ENCODE measurements at places on chromosomes 1 and 21.

GRCh38 chr1:180269645-180270529 is 39.8 kb downstream of the LHX4 start:
- no peak for DNase-seq

- DNase-seq, result no peak
Observed at GRCh38 chr1:219906924-219907771, 21.2 kb downstream of the SLC30A10 start.

DNA sequence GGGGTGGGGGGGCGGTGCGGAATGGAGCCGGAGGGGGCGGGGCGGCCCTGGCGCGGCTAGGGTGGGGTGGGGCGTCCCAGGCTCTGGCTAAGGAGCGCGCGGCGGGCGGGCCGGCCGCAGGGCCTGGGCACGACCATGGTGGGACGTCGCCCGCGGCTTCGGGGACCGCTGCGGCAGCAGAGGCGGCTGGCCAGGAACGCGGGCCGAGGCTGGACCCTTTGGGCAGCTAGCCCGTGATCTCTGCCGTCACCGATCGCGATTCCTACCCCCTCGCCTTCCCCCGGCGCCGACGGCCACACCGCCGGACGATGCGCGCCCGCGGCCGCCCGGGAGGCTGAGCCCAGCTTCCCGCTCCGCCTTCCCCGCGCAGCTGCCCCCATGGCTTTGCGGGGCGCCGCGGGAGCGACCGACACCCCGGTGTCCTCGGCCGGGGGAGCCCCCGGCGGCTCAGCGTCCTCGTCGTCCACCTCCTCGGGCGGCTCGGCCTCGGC is at the start of gene MAP3K21:
Gene MAP3K21 (plus strand): TSS at position 74 of the 491 bp plus-strand sequence. CDS start 305 bp downstream, at position 379.
- no peak for DNase-seq

GRCh38 chr1:170424346-170424745 is 107.6 kb upstream of the GORAB start:
- no peak for DNase-seq

DNA sequence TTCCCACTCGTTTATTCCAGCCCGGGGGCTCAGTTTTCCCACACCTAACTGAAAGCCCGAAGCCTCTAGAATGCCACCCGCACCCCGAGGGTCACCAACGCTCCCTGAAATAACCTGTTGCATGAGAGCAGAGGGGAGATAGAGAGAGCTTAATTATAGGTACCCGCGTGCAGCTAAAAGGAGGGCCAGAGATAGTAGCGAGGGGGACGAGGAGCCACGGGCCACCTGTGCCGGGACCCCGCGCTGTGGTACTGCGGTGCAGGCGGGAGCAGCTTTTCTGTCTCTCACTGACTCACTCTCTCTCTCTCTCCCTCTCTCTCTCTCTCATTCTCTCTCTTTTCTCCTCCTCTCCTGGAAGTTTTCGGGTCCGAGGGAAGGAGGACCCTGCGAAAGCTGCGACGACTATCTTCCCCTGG is 716 bp downstream of the OLIG2 start:
- DNase-seq, result no peak

DNA sequence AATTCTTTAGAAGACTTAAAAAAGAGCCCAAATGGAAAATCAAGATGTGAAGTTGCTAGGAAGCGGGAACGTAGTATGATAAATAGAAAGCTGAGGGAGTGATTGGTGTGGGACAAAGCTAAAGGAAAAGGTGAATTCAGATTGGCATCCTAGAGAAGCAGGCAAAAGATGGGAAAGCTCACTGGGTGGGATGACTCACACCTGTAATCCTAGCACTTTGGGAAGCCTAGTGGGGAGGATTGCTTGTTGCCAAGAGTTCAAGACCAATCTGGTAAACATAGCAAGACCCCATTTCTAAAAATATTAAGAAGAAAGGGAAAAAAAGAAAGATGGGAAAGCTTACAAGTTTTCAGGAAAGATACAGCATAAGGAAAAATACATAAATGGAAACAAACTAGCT is 1.8 kb downstream of the MRPS21 start:
- DNase-seq, result no peak

DNA sequence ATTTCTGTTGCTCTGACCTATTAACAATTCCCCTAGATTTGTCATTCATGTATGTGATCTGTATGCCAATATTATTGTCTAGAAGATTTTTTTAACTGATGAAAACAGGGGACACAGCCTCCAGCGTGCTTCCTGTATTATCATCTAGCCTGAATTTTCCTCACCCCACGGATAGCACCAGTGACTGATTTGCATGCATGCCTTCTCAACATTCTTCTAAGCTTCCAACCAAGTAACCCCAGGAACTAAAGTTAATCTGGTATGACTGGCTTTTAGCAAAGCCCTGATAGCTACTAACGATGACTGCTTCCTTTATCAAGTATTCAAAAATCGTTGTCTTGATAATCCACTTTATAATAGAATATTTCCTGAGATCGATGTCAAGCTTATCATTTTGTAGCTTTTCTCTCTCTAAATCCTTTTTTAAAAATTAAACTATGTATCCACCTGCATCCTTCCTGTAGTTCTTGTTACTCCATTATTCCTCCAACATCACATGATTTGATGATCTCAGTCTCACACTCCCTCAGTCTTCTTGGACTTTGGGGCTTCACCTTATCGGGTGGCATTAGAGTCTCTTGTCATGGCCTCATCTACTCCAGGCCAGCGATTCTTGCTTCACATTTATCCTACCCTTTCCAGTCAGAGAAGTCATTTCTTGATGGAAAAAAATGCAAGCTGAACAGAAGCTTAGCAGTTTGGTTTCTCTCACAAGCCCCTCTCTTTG is 19.0 kb downstream of the BCAR3 start:
- no peak for DNase-seq

- DNase-seq, result no peak
Observed at GRCh38 chr1:92447033-92447681, 39.6 kb downstream of the GFI1 start.

GRCh38 chr21:26900980-26901379 is 55.8 kb upstream of the ADAMTS1 start:
- DNase-seq, result no peak

- DNase-seq, result no peak
Observed at GRCh38 chr1:212355230-212355969, 59.3 kb downstream of the PACC1 start.

DNA sequence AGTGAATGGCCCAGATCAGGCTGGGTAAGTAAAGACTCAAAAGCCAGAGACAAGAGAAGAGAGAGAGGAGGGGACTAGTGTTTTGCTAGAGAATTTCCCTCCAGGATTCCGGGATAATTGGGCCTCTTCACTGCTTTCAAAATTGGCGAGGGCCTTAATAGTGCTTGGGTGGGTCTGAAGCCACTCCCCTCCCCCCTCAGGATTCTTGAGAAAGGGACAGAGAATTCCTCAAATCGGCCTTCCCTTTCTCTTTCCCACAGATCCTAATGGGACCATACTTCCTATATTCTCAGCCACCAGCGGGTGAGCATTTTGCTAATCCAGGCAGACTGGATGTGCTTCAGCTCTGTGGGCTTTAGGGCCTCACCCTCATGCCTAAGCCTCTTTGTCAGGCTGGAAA is 11.9 kb downstream of the SFN start:
- DNase-seq, result no peak

DNA sequence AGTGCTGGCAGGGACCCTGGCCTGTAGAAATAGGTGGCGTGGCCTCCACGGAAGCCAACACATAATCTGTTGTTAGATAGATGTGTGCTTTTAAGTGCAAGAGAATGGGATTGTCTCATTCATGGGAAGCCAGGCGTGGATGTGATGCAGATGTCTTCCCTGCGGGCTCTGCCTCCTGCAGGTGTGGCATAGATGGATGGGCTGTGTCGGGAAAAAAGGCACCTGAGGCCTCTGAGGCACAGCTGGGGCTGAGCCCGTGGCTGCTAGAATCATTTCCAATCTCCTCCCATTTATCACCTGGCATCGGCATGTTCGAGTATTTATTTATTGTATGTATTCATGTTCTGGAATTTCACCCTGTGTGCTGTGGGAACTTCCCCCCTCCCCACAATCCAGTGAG is 353.4 kb upstream of the AJAP1 start:
- no peak for DNase-seq

DNA sequence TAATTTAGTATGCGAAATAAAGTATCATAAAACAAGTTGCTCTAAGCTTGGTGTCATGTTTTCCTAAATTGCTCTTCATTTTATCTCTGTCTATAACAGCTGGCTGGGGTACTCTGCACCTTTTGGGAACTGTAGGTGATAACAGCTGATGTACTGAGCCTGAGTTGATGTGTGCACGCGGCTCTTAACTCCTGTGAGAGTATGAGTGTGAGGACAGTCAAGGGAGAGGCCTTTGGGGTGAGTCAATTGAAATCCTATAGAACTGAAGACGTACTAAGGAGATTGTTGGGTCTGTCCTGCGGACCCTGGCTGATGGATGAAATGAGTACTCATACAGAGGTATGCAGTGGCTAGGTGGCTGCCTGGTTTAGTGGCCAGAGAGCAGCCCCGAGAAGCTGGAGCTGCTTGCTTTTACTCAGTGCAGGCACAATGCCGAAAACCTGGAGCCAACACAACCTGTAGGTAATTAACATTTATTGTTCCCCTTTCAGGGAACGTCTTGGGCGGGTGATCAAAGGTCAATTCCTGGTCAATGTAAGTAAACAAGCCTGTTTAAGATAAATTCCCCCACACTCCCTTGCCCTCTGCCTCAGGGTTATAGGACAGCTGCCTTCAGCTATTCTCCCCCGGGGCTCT is 188.5 kb downstream of the PRDM2 start:
- no peak for DNase-seq

DNA sequence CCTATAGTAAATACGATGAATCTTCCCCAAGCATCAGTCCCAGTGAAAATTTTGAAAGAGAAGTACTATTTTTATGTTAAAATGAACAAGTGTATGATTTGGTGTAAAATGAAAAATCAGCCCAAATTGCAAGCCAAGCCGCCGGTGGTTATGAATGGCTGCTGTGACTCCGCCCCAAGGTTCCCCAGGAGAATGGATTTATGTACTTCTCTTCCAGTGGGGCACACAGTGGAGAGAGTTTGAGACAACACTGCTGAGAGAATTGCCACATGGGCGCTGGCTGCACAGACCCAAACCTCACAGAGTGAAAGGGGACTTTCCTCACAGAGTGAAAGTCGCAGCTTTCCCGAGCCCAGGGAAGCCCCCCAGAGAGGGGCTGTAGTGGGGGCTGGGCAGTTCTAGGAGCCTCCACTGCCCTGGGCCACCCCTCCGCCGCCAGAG is 24.0 kb downstream of the CDK18 start:
- no peak for DNase-seq

DNA sequence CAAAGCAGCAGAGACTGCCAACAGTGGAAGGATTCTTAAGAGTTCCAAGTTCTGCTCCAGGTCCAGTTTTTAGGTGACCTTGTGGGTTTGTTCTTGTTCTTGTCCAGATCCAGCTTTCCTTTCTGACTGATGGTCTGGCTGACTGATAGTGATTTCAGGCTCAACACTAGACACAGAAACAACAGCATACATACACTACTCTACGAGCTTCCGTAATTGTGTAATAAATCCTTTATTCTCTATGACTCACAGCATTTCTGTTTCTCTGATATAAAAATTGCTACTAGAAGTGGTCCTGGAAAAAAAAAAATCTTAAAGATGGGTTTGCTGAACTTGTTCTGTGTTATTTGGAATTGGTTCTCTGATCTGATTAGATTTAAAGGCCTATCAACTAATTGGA is 62.2 kb upstream of the PTCH2 start:
- no peak for DNase-seq

- no peak for DNase-seq
Observed at GRCh38 chr21:25215698-25216384, 391.4 kb downstream of the MRPL39 start.

DNA sequence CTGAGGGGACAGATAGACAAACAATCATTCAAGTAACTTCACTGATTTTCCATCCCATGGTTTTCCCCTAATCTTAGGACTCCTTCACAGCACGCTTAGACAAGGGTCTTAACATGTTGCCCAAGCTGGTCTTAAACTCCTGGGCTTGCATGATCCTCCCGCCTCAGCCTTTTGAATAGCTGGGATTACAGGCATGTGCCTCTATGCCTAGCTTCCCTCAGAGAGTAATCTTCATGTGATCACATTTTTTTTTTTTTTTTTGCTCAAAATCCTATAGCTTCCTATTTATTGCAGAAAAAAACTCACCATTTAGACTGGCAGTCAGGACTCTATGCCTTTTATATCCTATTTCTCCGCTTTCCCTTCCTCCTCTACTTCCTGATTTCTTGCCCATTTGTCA is 90.4 kb upstream of the DPH5 start:
- DNase-seq, result no peak

GRCh38 chr1:185676969-185677368 is 57.2 kb upstream of the HMCN1 start:
- no peak for DNase-seq

- no peak for DNase-seq
Observed at GRCh38 chr1:14246471-14246870, 352.0 kb upstream of the KAZN start.

DNA sequence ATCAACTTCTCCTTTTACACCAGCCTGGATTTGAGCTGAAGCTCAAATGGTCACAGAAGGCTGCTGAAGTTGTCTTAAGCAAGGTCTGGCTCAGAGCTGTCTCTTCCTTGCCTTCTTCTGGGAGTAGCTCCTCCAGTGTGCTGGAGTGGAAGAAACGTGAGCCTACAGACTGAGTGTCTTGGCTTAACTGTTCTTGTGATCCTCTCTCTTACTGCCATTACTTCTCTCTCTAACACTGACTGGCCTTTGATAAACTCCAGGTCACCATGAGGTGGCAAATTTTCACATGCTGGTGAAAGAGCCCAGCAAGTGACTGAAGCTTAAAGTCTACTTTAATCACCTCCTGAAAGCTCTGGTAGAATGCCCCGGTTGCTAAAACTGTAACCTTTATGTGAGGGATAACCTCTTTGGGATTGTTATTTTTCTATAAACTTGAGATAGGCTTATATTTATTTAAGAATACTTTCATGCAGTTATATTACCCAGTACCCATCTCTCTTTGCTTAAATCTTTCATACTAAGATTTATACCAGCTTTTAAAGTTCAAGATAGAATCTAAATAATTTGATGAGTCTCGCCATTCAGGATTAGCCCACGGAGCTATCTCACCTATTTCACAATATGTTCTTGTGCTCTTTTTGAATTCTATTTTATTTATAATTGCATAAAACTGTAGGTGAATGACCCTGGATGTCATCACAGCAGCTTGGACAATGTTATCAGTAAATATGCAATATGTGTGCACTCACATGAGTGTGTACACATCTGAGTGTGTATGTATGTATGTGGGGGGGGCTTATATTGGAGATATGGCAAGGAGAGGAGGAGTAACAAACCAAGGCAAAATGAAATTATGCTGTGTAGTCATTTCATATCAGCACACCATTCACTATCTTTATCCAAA is 924.0 kb downstream of the LTN1 start:
- DNase-seq, result no peak

Measured in GM04504 (cell line).